ENCODE measurements at places on chromosomes 1 and 21.

DNA sequence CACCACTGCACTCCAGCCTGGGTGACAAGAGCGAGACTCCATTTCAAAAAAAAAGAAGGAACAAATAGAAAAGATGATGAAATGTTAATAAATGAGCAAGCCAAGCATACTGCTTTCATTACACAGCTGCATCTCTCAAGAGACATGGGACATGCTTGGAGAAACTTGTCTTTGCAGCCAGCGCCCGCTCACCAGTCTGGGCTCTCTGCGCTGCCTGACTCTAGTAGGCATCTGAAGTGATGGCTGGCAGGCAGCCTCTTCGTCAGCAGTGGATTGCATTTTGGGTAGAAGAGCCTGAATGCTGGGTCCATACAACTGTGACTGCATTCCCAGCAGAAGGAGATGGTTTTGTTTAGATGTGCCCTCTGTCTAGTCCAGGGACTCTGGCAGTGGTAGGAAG, 48.0 kb downstream of the IL6R start:
- no peak for DNase-seq

DNA sequence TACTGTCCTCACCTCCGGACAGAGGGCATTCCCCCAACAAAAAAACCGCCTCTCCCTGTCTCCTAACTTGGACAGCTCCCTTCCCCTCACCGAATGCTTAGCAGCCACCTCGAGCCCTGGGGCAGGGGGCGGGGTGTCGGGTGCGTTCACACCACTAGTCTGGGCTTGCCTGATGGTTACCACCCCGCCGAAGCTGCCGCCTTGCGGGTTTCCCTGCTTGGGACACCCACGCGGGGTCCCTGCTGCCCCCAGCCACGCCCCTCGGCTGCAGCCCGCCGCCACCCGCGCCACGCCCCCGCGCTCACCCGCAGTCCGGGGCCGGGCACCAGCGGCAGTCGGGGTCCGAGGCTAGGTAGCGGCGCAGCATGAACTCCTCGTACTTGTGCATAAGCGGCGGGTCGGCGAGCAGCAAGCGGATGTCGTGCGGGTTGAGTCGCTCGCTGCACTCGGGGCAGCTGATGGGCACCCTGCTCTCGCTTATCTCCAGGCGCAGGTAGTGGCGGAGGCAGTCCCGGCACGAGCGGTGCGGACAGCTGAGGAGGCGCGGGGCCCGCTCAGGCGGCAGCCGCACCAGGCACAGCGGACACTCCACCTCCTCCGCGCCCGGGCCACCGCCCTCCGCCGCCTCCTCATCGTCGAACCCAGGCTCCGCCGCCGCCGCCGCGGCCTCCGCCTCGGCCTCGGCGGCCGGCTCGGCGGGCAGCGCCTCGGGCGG, 706 bp downstream of the RNF19B start:
- DNase-seq: no peak

DNA sequence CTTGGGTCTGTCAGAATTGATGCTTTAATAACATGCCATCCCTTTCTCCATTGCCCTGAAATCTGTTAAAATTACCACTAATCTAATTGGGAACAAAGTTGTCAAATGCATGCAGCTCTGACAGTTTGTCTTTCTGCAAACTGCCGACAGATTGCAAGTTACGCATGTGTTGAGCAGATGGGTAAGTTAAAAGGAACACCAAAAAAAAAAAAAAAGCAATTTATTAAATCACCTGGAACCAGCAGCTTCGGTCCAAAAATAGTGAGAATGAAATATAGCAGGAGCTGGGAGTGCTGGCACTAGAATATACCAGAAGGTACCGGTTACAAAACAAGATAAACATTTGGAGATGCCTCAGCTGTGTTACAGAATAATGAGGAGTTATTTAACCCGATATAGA, 149.6 kb upstream of the C1orf87 start:
- no peak for DNase-seq

- DNase-seq: no peak
These were observed 58.1 kb downstream of the SERBP1 start for GRCh38 chr1:67372136-67372535.

GRCh38 chr1:152770411-152770810, 4.5 kb upstream of the LCE1F start:
- DNase-seq: no peak

GRCh38 chr1:172845371-172845770, 186.5 kb downstream of the FASLG start:
- no peak for DNase-seq

DNA sequence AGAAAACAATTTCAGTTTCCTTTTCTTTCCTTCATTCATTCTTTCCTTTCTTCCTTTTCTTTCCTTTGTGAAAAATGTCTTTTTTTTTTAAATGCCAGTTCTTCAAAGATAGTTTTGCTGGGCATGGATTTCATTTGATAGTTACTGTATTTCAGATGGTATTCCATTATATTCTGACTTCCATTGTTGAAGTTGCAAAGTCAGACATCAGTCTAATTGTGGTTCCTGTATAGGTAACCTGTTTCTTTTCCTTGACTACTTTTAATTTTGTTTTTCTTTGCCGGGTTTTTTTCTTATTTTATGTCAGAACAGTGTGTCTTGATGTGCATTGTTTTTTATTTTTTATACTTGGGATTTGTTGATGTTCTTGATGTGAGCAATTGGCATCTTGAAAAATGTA, 40.4 kb upstream of the MPC2 start:
- DNase-seq: no peak

- peak; percentile 70 for DNase-seq
These were observed 33.8 kb upstream of the MPZL1 start for GRCh38 chr1:167687919-167688519.

DNA sequence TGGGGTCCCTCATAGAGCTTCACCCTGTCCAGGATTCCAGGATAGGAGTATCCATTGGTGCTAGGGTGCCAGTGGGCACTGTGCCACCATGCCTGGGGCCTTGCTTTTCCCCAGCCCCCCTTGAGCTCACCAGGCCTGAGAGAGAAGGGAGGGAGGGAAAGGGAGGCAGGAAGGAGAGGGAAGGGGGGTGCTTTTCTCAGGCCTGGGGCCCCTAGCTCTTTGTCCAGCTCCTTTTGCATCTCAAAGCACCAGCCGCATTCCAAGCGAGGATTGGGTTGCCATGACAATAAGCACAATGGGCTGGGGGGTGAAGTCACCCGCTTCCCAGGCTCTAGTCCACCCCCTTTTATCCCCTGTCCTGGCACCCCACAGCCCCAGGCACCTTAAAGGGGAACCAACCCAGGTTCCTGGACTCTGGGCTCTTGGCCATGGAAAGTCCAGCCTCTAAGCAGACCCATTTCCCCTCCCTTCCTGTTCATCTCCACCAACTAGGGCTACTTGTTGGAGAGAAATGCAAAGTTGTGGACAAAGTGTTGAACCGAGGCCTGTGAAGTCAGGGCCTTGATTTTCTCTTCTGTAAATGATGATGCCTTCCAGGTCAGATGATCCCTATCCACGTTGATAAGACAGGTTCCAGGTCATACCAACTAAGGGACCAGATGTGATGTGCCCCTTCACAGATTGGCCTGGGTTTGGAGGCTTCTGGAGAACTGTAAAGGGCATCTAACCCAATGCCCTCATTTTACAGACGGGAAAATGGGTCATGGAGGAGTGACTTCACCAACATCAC, 11.4 kb downstream of the THBS3 start:
- DNase-seq: no peak

DNA sequence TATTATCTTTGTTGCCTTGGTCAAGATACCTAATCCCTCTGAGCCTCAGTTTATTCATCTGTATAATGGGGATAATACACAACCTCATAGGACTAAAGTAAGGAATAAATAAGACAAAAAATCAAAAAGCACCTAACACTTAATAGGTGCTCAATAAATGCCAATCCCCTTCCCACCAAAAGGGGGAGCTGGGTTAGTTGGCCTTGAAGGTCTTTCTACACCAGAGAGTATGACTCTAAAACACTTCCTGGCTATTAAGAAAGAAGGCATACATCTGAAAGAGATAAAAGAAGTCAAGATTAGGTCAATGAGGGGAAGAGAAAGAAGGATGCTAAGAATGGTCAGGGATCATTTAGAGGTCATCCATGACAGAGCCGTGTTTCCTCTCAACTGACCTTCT, 11.1 kb downstream of the VSIG8 start:
- no peak for DNase-seq

GRCh38 chr1:64539781-64540218, 69.9 kb downstream of the CACHD1 start:
- DNase-seq: peak; percentile 58

GRCh38 chr1:31814631-31815306, 1.1 kb downstream of the SPOCD1 start:
- no peak for DNase-seq

DNA sequence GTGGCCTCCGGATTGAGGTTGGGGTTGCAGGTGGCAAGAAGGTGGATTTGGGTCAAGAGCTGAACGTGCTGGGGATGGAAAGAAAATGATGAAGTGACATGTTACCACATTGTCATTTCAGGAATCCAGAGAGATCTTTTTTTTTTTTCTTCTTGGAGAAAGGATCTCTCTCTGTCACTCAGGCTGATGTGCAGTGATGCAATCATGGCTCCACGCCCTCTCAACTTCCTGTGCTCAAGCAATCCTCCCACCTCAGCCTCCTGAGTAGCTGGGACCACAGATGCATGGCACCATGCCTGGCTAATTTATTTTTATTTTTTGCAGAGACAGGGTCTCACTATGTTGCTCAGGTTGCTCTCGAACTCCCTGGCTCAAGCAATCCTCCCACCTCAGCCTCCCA, 80.6 kb downstream of the GON4L start:
- DNase-seq: no peak

DNA sequence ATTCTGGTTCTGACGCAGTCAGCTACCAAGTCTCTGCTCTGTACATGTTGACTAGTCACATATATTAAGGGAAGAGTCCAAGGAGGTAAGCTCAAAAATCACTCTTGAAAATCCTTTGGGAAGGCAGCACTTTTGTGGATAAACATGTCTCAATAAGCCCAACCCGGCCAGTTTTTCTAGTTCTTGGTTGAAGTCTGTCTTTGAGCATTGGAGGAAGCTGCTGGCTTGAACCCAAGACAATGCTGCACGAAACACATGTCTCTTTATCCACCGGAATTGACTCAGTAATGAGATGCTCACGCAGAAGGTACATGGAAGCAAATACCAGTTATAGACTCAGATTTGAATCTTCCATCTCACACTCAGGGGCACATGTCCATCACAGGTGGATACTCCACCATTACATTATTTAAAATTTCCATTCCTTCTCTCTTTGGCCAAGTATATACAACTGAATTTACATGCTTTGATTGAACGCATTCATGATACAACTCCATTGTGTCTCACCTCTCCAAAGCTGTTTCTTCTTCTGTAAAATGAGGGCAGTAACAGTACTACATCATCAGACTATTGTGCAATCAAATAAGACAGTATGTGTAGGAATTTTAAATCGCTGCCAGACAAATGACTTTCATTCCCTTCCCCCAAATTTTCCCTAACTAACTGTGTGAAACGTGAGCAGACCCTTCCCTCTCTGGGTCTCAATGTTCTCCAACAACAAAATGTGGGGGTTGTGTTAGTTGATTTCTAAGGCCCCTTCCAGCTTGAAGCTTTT, 9.6 kb upstream of the GUCA2A start:
- no peak for DNase-seq

- DNase-seq: no peak
These were observed 157.4 kb upstream of the L1TD1 start for GRCh38 chr1:62037274-62037673.

GRCh38 chr1:119286587-119287181, 81.9 kb upstream of the HAO2 start:
- DNase-seq: peak; percentile 21

DNA sequence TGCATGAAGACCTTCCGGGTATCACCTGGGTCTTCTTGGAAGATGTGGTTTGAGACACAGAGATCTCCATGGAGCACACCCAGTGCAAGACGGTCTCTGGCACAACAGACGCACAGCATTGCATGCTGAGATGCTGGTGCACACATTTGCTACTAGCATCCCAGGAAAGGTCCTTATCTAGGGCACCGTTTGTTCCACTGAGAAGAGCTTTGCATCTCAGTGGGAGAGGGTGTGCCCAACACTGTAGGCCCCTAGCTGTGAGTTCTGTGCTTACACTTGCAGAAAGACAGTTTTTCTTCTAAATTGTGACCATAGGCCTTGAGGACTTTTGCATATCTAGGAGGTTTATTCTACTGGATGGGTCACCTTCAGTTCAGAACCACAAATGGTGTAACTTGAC, 554.1 kb downstream of the MATN1 start:
- no peak for DNase-seq

GRCh38 chr1:113786069-113786468, 26.2 kb downstream of the RSBN1 start:
- no peak for DNase-seq

DNA sequence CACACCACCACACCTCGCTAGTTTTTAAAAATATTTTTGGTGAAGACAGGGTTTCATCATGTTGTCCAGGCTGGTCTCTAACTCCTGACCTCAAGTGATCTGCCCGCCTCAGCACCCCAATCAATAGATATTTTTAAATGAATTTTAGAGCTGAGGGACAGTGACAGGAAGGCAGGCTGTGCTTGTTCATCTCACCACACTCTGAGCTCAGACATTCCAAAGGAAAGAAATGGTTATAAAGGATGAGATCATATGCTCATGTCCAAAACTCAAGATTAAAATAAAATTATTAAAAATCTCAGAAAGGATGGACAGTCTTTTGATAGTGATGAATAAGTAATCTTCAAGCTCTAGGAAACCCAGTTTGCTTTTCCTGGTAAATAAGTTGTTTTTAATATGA, 40.9 kb downstream of the L1TD1 start:
- no peak for DNase-seq

DNA sequence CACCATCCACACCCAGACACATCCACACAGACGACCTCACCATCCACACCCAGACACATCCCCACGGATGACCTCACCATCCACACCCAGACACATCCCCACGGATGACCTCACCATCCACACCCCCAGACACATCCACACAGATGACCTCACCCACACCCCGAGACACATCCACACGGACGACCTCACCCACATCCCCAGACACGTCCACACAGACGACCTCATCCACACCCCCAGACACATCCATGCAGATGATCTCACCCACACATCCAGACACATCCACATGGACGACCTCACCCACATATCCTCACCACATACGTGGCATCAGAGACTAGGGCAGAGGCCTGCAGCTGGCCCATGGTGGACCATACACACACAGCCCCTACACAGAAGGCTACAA, 14.7 kb upstream of the FABP3 start:
- DNase-seq: no peak

- DNase-seq: no peak
These were observed 79.5 kb downstream of the DPYD start for GRCh38 chr1:97841338-97841737.

DNA sequence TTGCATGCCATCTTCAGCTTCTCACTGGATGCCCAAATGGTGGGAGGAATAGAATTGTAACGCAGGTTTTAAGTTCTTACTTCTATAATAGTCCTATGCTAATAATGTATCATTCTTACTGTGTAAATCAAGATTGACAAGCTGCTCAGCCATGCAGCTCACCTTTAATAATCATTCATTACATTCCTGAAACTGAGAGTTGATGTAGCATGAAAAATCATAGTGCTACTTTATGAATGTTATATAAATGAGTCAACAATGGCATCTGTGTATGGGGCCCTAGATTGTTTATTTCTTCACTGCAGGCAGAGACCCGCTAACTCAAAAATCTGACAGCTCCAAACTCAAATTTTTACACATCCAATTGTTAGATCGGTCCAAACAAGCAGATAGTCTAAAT, 34.4 kb downstream of the FH start:
- DNase-seq: no peak

- DNase-seq: no peak
These were observed 17.7 kb downstream of the RAB7B start for GRCh38 chr1:205985330-205986005.

- no peak for DNase-seq
These were observed 302.3 kb downstream of the PTPRU start for GRCh38 chr1:29538586-29538985.

Measured in fibroblast of the conjunctiva (primary cell).